ENCODE measurements at places on chromosomes 11 and 22.

- DNase-seq: no peak
These were observed 1.0 kb upstream of the BTG4 start for GRCh38 chr11:111513240-111513605.

DNA sequence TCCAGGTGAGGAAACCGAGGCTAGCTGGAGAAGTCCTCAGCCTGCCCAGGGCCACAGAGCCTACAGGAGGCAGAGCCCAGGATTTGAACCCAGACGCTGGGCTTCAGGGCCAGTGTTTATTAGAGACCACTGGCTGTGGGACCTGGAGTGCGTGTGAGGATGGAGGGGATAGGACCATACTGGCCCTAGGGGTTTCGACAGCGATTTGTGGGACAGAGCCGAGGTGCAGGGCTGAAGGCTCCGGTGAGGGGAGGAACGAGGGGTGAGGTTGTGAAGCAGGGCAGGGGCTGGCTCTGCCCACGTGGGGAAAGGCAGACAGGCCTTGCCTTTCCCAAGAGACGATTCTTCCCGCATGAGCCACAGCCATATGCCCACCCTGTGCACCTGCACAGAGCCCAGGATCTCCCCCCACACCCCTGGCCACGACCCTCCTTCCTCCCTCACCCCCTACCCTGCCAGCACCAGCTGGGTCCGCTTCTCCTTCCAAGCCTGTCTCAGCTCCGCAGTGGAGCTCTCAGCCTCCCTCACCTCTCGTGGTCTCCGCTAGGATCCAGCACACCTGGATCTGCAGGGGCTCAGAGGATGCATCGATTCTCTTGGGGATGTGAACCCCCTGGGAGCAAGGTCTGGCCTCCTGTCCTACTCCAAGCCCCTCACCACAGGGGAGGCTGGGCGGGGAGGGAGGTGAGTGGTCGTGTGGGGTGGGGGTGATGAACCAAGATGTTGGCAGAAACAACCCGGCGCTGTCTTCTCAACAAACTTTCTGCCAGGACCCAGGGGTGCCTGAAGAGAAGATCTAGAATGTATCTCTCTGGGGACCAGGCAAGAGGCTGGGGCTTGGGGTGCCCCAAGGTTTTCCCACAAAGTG is 58.4 kb downstream of the RTL6 start:
- no peak for DNase-seq

- DNase-seq: no peak
These were observed 10.5 kb downstream of the PTDSS2 start for GRCh38 chr11:460331-461199.

GRCh38 chr11:3074912-3075589 is 17.8 kb upstream of the CARS1 start:
- DNase-seq: no peak

DNA sequence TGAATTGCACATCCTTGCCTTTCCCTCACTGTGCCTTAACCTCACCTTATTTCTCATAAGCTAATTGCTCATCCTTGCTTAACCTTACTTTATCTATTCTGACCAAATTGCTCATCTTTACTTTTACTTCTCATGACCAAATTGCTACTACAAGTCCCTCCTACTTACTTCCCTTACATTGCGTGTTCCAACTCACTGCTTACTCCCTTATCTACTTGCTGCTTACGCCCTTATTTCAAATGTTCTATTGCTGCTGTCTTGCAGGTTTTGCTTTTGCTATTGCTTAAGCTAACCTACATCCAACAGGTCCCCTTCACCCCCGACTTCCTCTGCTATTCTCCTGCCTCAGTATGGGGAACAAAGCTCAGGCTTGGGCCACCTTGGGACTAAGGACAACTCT is 8.0 kb downstream of the OR8B2 start:
- DNase-seq: no peak

DNA sequence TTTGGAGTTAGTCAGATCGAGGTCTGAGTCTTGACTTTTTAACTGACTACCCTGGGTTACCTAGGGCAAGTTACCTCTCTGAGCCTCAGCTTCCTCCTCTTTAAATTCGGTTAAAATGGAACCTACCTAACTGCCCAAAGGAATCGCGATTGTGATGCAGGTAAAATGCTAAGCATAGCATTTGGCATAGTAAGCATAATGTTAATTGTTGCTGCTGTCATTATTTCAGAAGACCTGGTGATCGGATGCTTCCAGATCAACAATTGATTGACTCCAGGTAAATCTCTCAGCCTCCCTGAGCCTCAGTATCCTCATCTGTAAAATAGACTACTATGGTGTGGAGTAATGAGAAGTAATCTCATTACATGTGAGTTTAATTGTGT is 550 bp upstream of the SLC43A1 start:
- DNase-seq: no peak

GRCh38 chr22:39556970-39557841 is 13.3 kb upstream of the CACNA1I start:
- DNase-seq: no peak

- no peak for DNase-seq
These were observed 72.3 kb downstream of the ETS1 start for GRCh38 chr11:128515086-128515485.

DNA sequence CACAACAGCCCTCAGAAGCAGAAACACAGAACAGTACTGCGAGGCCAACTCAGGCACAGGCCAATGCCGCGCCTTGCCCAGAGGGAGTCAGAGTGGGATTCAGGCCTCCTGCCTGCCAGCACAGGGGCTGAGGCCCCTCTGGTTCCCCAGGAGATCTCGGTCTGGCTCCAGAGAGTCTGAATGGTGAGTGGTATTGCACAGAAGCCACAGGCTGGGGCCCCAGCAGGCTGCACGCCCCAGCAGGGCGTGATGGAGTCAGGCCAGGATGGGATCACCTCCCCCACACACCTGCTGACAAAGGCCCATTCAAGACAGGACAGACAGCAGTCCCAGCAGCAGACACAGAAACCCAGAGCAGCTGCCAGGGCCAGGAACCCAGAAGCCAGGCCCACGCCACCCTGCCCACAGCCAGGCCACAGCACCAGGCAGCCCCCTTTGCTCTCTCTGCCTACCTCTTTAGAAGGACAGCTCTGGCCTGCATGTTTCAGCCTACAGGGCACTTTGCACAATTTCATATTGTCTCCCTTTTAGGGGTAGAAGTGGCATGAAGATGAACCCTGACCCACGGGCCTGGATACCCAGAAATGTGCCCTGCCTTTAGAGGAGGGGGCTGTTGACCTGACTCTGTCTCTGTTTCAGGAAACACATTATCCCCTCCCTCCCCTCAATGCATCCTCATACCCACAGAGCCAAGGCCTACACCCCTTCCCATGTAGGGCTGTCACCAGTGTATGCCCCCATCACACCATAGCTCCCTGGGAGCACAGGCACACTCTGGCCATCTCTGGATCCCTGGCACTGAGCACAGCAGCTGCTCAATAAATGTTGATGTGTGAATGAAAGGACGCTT is 6.1 kb downstream of the FXYD6 start:
- DNase-seq: no peak

DNA sequence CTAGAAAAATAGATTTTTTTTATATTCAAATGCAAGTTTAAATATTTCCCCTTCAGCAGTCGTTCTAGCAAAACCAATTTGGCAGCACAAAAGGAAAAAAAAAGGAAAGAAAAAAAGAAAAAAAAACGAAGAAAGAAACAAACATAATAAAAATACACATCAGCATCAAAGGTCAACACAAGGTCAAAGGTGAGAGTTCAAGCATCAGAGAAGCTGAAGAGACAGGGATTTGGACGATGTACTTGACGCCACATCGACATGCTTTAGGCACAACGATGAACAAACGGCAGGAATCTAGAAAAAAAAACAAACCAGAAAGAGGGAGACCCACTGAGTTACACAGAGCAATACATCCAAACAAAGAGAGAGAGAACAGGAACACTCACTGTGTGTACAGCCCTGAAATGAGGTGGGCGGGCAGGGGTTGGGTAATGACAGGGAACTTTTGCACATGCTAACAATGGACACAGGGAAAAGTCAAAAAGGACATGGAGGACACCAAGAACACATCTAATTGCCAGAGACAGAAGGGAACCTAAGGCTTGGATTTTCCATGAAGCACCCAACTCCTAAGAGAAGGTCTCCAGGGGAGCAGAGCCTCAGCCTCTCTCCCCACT is 19.8 kb upstream of the RAPSN start:
- DNase-seq: no peak

DNA sequence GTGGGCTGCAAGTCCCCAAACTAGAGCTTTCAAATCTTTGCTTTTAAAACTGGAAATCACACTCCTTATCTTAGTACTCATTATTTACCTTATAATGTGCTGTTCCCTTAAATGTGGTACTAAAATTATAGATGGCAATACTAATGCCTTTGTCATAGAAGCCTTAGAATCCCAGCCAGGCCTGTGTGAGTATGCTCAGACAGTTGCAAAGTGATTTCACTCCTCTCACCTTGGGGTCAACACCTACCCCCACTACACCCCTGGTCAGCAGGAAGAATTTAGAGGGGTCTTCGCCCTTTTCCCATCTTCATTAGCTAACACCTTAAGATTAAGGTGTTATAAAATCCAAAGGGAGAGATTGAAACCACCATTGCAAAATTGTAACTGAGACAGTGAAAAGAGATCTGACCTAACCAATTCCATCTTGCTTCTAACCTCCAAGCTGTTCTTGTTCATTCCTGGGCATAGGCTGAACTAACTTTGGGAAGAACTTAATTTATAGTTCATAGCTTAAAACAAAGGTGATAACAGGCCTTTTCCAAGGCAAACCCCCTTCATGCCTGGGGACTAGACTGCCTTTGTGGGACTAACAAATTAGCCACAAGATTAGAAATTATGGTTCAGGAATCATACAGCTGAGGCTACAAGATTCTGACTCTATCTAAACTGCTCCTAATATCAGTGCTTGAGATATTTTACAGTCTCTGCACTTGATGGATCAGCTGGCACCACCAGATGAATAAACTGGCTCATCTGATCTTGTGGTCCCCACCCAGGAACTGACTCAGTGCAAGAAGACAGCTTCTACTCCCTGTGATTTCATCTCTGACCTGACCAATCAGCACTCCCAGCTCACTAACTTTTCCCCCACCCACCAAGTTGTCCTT is 10.4 kb upstream of the MRPL17 start:
- DNase-seq: no peak

All from GM12878 (cell line).